ENCODE measurements at places on chromosomes 7 and 10.

DNA sequence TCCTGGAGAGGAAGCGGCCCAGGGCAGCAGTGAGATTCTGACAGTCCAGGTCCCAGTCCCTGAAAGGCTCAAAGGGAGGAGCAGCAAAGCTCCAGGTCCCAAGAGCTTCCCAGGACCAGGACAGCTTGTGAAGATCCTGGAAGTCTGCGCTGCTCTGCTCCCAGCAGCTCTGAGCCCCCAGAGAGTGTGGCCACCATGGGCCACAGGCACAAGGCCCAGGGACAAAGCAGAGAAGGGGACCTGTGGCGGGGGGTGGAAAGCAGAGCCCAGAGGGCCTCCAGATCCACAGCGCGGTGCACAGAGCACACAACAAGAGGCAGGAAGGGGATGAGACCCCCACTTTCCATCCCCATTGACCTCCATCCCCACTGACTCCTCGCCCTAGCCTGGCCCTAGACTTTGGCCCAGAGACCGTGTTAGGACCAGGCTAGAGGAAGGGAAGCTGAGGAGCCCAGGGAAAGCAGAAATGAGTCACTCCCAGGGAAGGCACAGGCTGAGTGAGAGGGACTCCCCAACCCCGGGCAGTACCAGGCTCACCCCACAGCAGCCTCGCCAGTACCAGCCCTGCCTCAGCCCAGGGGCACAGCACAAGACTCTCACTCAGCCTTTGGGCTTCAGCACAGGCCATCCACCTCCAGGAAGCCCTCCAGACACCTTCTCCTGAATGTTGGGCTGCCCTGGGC lies 75.5 kb downstream of the GRID1 start:
- DNase-seq = no peak

GRCh38 chr7:154353355-154353767 lies 301.2 kb downstream of the DPP6 start:
- DNase-seq = no peak

DNA sequence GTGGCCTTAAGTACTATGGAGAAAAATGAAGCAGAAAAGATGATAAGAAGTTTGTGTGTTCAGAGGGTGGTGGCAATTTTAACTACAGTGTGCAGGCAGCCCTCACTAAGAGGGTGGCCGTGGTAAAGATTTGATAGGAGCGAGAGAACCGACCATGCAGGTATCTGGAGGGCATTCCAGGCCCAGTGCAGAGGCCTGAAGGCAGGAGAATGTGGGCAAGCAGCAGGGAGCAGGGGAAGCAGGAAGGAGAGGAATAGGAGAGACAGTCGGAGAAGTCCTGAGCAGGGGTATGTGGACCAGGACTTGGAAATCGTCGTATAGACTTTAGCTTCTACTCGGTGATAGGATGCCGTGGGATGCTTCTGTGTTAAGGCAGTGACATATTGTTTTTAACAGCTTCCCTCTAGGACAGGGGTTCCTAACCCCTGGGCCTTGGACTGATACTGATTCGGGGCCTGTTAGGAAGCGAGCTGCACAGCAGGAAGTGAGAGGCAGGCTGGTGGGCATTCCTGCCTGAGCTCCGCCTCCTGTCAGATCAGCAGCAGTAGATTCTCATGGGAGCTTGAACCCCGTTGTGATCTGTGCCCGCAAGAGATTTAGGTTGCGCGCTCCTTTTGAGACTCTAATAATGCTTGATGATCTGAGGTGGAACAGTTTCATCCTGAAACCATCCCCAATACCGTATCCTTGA lies 227.2 kb downstream of the CCDC3 start:
- DNase-seq = no peak

DNA sequence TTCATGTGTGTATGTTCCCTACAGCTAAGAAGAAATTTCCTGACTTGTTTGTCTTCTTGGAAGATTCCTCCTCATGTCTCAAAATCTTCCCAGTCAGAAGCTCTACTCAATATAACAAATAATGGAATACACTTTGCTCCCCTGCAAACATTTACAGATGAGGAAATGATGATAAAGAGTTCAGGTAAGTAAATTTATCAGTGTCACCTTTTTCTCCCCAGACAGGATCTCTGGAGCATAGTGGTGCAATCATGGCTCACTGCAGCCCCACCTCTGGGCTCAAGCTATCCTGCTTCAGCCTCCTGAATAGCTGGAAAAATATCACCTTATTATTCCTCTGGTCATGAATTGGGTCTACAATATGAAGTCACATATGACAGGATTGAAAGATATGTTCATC lies 25.5 kb downstream of the ACADSB start:
- no peak for DNase-seq

DNA sequence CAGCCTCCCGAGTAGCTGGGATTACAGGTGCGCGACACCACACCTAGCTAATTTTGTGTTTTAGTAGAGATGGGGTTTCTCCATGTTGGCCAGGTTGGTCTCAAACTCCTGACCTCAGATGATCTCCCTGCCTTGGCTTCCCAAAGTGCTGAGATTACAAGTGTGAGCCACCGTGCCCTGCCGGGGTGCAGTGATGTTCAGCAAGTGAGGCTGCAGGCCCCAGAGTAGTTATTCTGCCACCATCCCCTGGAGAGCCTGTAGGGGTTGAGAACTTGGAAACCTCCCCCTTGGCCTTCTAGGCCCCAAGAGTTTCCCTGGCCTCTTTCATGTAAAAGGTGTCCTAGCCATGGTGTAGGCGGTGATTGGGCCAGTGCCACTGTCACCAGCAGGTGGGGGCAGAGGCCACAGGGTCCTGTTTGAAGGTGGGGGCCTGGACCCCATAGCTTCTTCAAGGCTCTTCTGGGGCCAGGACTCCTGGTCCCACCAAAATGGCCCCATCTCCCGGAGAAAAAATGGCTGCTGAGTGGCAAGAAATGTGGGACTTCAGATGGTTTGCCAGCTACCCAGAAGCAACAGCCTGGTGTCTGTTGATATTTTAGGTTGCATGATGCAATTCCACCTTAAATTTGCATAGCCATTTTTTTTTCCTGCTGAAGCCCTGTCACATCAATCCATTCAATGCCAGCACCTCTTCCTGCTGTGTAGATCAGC lies 25.5 kb upstream of the INMT start:
- DNase-seq = no peak

DNA sequence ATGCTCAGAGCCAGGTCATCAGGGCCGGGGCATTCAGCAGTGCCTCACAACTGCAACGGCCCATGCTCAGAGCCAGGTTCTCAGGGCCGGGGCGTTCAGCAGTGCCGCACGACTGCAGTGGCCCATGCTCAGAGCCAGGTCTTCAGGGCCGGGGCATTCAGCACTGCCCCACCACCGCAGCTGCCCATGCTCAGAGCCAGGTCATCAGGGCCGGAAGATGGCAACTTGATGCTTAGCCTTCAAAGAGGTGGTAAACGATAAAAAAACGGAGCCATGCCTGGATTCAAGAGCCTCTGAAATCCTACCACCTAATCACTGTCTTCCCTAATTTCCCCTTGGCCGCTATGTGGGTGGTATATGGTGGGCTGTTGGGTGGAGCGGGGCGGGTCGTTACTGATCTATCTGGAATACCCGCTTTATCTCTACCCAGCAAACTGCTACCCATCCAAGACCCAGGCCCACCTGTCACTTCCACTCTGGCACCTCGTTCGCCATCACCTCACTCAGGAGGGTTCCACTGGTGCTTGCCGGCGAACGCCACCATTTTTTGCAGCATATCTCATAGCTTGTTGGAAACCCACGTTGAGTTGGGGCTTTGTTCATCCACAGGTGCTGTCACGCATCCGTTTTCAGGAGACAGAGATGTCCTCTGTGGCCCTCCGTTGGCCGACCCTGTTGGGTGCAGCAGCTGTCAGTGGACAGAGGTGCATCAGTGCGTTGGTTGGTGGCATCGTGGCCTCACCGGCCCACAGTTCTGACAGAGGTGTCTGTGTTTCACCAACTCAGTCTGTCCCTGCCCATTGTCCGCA lies 221.1 kb downstream of the EBF3 start:
- DNase-seq = no peak

DNA sequence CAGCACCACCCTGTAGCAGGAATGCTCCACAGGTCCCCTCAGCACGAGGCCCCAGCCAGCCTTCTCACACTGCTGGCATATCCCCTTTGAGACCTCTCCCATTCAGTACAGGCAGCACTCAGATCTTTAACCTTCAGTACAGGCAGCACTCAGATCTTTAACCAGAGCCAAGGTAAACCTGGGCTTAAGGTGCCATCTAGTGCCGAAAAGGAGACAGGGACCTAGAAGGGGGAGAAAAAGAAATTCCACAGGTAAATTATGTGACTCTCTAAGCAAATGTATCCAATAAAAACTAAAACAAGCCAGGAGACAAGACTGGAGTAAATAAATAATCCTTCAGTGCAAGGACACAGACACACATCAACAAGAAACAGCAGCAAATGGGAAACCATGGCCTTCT lies 358.6 kb downstream of the PTPRN2 start:
- no peak for DNase-seq

- DNase-seq = no peak
These were observed 232.5 kb upstream of the IGFBP3 start for GRCh38 chr7:46153583-46153950.

DNA sequence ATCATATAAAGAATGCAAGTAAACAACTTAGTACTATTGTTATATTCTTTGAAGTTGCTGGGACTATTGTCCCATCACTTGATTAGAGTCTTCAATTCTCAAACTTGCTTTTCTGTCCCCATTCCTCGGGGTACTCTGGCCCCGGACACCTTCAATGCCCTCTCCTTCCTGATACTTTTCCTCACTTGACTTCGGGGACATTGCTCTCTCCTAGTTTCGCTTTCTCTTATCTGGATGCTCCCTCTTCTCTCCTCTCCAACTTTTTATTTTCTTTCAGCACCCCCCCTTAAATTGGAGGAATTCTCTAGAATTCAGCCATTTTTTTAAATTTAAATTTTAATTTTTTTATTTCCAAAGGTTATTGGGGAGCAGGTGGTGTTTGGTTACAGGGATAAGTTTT lies 10.6 kb upstream of the OPTN start:
- DNase-seq = no peak

- DNase-seq = no peak
These were observed 60.4 kb downstream of the CSGALNACT2 start for GRCh38 chr10:43198682-43199005.

GRCh38 chr7:64882341-64883112 lies 20.5 kb upstream of the ZNF273 start:
- DNase-seq = no peak

GRCh38 chr7:80783678-80784327 lies 135.0 kb downstream of the SEMA3C start:
- no peak for DNase-seq

- no peak for DNase-seq
These were observed at the start of gene AEBP1 for GRCh38 chr7:44103923-44104859. Gene AEBP1, plus strand, starts transcription at chr7:44104345. Its CDS starts 321 bp downstream, at chr7:44104666.

DNA sequence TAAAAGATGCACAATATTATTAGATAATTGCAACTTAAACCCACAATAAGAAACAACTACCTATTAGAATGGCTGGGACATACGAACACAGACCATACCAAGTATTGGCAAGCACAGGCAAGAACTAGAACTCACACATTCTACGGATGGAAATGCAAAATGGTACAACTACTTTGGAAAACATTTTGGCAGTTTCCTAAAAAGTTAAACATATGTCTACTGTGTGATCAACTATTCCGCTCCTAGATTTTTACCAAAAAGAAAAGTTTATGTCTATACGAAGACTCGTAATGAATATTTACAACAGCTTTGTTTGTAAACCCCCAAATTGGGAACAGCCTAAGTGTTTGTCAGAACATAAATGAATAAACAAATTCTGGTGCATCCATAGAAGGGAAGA lies 194.7 kb downstream of the FGFR2 start:
- no peak for DNase-seq

- DNase-seq = no peak
These were observed 9.4 kb upstream of the TMEM168 start for GRCh38 chr7:112799448-112800120.

DNA sequence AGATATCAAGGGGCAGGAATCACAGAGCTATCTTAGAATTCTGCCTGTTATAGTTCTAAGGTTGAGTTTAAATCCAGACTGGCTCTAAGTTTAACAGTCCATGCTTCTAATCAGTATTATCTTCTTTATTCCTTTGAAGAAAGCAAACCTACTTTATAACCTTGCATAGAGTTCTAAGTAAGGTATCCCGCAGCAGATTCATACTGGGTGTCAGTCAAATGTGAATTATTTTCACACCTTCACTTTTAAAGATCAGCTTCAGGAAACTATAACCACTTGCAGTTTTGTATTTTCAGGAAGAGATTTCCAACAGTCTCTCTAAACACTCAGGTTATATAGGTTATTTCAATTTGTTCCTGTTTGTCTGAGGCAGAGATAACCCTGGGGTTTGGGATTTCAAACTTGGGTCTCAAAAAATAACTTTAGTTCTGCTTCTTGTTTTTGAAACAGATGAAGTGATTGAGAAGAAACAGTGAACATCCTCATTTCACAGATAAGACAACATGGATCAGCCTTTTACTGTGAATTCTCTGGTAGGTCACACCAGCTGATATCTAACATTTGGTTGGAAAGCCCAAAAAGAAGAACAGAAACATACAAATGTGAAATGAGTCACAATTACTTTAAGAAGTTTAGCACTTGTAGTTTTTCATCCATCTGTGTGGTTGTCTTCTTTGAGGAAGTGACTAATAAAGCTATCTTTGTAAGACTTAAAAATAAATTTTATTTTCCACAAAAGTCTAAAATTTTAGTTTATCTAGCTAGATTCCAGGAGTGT lies 21.4 kb downstream of the STAMBPL1 start:
- DNase-seq = no peak

DNA sequence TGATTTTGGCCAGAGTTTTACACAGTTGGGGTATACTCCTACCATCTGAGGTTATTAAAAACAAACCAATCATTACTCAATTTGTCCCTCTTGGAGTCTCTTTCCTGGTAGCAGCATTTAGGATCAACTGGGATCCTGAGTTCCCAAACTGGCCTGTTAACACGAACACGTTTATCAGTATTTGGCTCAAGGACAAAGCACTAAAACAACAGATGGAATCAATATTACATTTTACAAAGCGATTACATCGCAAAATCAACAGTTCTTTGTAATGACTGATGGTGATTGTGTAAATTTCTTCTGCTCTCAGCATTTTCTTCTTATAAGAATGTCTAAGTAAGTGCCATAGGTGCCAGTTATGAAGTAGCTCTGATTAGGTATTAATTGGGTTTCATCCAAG lies 582.9 kb upstream of the ANKRD30A start:
- no peak for DNase-seq

Data from ACHN (cell line).